ENCODE measurements at places on chromosomes 7 and 10. TPM values are rescaled to one million over a fixed set of nuclear protein-coding genes. Genes with fewer than 3 reads are reported as not detected.

- peak; percentile 31 for DNase-seq
Measured at GRCh38 chr10:3068968-3069737, 1.8 kb downstream of the PFKP start.

- no peak for DNase-seq
Measured at GRCh38 chr7:99614495-99614894, 2.3 kb upstream of the ZSCAN25 start.

DNA sequence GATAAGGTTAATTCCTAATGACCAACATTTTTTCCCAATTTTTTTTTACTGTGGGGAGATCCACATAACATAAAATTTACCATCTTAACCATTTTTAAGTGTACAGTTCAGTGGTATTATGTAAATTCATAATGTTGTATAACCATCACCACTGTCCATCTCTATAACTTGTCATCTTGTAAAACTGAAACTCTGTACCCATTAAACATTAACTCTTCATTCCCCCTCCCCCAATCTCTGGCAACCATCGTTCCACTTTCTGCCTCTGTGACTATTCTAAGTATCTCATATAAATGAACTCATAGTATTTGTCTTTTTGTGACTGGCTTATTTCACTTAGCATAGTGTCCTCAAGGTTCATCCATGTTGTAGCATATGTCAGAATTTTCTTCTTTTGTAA lies 46.0 kb upstream of the HPS1 start:
- no peak for DNase-seq

DNA sequence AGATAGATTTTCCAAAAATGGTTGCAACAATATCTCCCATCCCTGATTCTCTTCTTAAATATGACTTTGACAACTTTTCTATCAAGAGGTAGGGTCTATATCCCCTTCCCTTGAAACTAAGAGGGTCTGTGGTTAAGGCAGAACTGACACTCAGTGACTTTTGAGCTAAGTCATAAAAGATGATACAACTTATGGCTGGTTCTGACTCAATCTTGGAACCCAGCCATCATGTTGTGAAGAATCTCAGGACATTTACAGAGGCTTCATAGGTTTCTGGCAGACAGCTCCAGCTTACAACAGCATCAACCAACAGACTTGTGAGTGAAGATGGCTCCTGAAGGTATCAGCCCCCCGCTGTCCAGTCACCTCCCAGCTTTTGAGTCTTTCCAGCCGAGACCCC lies 203.5 kb downstream of the RNLS start:
- DNase-seq, result peak; percentile 37

GRCh38 chr10:62696798-62697197 lies 107.7 kb upstream of the ADO start:
- DNase-seq, result no peak

GRCh38 chr7:83738291-83738835 lies 89.4 kb upstream of the SEMA3E start:
- DNase-seq, result no peak

- DNase-seq, result no peak
Measured at GRCh38 chr10:86189891-86190290, 176.7 kb downstream of the GRID1 start.

DNA sequence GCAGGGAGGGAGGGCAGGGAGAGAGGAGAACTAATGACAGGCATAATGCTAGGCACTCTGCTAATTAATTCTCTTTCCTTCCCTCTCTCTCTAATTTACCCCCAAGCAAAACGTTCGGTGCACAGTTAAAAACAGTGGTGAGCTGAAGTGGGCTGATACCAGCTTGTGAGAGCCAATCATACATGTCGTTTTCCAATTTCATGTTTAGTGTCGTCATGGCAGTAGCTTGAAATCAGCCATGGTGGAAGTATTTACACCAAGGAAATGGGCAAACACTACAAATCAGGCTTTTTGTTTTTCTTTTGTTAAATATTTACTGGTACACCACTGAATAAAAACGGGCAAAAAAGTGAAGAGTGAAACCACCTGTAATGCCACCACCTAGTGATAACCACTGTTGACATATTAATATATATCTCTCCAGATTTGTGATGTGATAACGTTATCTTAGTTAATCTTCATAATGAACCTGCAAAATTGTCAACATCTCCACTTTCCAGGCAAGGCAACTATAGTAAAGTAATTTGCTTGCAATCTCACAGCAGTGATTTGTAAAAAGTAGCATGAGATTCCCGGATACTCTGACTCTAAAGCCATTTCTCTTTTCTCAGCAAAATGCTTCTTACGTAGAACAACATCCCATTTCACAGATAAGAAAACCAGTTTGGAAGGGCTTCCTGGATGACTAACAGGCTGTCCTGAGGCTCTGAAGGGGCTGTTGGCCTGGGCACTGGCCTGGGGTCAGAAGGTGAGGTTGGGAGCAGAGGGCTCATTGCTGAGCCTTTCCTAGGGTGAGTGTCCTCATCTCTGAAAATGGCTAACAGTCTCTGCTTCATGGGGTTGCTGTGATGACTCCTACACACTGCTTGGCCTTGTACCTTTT lies 83.7 kb downstream of the ATXN7L1 start:
- no peak for DNase-seq

DNA sequence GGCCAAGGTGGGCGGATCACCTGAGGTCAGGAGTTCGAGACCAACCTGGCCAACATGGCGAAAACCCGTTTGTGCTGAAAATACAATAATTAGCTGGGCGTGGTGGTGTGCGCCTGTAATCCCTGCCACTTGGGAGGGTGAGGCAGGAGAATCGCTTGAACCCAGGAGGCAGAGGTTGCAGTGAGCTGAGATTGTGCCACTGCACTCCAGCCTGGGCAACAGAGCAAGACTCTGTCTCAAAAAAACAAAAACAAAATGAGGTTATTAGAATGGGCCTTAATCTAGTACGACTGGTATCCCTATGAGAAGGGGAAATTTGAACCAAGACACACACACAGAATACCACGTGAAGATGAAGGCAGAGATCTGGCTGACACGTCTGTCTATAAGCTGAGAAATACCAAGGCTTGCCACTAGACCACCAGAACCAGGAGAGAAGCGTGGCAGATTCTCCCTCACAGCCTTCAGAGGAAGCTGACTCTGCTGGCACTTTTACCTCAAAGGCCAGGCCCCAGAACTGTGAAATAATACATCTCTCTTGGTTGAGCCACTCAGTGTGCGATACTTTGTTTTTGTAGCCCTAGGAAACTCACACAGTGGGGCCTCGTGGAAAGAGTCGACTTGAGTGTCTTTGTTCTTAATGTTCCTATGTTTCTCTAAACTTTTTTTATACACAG lies 59.6 kb downstream of the TMEM209 start:
- no peak for DNase-seq

DNA sequence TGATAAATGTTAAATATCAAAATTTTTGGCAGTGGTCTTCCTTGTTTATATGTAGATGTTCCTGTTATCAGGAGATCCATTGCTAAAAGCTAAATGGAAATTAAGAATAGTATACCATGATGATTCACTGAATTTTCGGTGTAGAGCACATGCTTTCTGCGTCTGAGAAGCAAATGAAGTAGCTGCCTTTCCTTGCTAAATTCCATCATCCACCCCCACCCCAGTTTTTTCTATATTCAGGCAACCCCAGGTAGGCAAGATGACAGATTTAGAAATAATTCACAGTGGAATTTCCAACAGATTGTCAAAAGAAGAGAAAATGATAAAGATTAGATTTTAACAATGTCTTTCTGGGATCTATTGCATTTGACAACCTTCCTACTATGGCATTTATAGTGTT lies 231.9 kb downstream of the PLXDC2 start:
- DNase-seq, result no peak

GRCh38 chr10:126207313-126207771 lies 180.9 kb downstream of the ADAM12 start:
- DNase-seq, result no peak

DNA sequence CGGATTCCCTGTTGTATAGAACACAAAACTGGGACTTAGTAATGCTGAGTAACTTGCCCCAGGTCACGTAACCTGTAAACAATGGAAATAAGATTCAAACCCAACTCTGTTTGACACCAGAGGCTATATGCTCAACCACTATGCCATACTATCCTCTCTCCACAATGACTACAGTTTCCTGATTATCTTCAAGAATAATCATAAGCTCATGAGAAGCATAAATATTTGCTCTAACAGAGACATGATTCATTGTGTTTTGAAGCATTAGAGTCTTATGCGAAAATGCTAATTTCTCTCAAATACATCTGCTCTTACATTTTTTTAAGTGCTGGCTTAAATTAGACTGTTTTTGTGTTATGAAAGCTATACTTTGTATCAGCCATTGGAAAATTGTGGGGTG lies 241.3 kb downstream of the LHFPL3 start:
- DNase-seq, result no peak

GRCh38 chr7:134056816-134057215 lies 70.3 kb upstream of the LRGUK start:
- no peak for DNase-seq

GRCh38 chr10:124874-125273 lies 10.4 kb upstream of the ZMYND11 start:
- no peak for DNase-seq

GRCh38 chr7:40468891-40469864 lies 334.4 kb downstream of the SUGCT start:
- peak; percentile 73 for DNase-seq

DNA sequence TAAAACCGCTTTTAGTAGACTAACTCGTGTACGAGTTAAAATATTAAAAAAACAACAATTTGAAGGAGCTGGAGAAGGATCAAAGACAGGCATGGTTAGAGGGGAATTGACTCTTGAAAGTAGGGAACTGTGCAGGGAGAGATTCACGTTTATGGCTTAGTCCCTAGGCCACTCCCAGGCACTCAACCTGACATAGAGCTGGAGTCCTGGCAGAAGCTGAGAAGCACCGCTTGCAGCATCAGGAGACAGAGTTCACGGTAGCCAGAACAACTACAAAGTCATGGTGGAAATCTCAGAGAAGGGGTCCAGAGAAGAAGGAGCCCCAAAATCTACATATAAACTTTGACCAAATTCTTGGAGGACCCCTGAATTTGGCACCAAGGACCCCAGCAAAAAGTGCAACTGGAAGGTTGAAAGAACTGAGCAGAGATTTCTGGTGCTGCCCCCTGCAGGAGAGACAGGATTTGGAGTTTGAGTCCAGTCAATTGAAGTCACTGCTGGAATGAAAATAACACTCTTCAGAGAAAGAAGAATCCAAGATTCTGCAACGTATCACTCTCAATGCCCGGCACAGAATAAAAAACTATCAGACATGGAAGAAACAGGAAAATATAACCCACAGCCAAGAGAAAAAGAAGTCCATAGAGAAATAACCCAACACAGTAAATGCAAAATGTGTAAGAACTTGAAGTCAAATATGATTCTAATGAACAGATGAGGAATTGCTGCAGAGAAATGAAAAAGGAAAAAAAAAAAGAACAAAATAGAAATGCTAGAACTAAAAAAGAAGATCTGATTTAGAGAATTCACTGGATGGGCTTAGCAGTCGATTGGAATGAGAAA lies 493.3 kb upstream of the PODXL start:
- no peak for DNase-seq

The TMEM178B gene
- 2.2 TPM for total RNA-seq

The GNGT1 gene
- total RNA-seq, result 2.9 TPM

The KCNMA1 gene
- 79.2 TPM for total RNA-seq

The IDI2 gene
- 1.9 TPM for total RNA-seq

The HECW1 gene
- 4.1 TPM for total RNA-seq

Data from umbilical cord (tissue), 2 donors.